ENCODE measurements at places on chromosomes 1 and 21. TPM values are rescaled to one million over a fixed set of nuclear protein-coding genes. Genes with fewer than 3 reads are reported as not detected.

DNA sequence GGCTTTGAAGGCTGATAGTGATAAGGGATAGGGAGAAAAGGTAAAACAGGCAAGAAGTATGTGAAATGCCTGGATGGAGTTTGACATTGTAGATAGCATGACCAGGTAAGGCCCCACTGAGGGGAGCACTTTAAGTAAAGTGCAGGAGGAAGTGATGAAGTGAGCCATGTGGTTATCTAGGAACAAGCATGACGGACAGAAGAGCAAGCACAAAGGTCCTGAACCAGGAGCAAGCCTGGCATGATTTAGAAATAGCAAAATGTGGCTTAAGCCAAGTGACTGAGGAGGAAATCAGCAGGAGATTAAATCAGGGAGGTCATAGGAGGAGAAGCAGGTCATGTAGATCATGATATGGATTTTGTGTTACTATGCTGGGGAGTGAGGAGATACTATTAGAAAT is 129.2 kb downstream of the GLUL start:
- DNase-seq: no peak

GRCh38 chr1:115467196-115467595 is 129.1 kb upstream of the NGF start:
- no peak for DNase-seq

DNA sequence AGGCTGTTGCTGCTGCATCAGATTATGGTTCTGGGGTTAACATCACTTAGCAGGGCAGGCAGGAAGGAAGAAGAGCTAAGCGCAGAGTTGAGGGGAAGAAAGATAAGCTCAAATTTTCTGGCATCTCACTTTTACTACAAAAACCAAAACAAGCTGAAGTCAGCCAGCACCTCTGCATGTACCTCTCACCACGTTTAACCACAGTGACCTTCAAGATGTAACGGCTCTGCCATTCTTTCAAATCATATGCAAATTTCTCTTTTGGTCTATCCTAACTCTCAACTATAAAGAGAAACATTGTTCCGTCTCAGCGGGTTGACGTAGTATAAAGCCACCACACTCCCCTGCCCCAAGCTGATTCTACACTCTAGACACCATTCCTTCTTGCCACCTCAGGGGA is 154.4 kb downstream of the OMA1 start:
- no peak for DNase-seq

GRCh38 chr1:246592695-246593094 is 26.4 kb downstream of the CNST start:
- no peak for DNase-seq

DNA sequence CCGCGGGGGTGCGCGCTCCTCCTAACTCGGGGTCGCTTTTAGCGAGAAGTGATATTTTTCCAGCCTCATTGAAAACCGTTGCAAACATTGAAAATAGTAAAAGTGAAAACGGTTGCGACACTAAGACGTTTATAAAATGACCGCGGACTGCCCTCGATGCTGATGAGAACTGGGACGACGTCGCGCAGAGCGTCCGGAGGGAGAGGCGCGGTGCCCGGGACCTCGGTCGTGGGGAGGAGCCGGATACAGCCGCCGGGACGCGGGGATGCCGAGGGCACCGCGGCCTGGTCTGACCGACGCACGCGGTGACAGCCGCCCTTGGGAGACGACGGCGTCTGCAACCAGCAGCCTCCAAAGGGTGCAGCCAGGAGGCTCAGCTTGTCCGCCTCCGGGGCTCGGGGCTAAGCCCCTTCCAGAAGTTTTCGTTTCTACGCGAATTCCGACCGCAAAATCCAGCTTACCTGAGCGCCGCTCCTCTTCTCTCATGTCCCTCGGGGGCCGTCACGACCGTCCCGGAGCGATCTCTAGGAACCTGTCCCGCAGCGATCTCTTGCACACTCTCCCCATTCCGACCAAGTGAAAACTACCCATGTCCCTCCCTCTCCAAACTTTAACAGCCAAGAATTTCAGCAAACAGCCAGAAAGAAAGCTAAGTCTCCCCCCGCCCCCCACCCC is 144.4 kb upstream of the ETS2 start:
- no peak for DNase-seq

The HEYL gene
- total RNA-seq: 7.9 TPM
